GM20000 (cell line): ENCODE measurements at places on chromosomes 5 and 9.
A peak's percentile ranks its signal among the peaks of the same experiment; 100 is the strongest.

DNA sequence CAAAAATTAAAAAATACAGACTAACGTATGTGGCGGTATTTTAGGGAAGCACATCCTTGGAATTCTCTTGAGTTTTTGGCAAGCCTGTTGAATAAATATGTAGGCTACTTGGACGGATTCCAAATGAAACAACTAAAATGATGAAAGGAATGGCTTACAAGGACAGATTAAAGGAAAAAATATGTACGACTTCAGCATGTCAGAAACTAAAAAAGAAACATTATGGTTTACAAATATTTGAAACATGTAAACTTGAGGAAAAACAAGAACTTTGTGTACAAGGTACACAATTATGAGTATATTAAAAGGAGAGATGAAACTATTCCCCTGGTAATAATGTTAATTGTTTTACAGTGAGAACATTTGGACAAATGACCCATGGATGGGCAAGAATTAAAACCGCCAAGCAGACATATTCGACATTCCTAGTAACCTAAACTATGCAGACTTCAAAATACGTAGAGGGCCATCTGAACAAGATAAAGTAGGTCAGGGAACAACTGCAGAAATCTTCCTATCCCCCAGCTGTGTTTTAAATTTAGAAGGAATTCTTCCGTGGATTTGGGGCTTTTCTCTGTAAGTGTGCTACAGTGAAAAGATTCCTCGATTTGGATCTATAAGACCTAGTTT is 12.5 kb downstream of the EDIL3 start:
- no peak for DNase-seq

GRCh38 chr5:14465116-14465515 is 116.5 kb upstream of the OTULINL start:
- DNase-seq: no peak

GRCh38 chr9:3862561-3862960 is 336.8 kb upstream of the RFX3 start:
- DNase-seq: no peak

DNA sequence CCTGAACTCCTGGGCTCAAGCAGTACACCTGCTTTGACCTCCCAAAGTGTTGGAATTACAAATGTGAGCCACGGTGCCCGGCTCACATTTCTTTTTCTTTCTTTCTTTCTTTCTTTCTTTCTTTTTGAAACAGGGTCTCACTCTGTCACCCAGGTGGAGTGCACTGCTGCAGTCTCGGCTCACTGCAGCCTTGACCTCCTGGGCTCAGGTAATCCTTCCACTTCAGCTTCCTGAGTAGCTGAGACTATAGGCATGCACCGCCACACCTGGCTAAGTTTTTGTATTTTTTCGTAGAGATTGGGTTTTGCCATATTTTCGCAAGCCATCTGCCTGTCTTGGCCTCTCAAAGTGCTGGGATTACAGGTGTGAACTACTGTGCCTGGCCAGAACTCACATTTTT is 183.7 kb downstream of the CCDC171 start:
- DNase-seq: no peak

GRCh38 chr5:21070858-21071257 is 1082.9 kb upstream of the CDH18 start:
- DNase-seq: no peak

DNA sequence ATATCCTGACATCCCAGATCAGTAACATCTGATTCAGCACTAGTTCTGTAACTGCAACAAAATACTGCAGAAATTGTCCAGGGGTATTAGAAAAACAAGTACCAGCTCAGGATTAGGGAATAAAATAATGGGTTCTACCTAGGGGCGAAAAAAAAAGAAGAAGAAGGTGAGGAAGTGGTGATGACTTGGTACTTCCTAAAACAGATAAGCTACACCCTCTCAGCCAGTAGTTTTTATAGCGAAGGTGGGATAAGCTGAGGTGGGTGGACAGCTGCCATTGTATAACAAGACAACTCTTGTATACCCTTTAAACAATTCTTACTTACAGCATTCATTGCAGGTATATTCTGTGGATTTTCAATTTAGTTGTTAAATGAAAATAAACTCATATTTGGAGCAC is 19.1 kb downstream of the RAPGEF6 start:
- DNase-seq: no peak

DNA sequence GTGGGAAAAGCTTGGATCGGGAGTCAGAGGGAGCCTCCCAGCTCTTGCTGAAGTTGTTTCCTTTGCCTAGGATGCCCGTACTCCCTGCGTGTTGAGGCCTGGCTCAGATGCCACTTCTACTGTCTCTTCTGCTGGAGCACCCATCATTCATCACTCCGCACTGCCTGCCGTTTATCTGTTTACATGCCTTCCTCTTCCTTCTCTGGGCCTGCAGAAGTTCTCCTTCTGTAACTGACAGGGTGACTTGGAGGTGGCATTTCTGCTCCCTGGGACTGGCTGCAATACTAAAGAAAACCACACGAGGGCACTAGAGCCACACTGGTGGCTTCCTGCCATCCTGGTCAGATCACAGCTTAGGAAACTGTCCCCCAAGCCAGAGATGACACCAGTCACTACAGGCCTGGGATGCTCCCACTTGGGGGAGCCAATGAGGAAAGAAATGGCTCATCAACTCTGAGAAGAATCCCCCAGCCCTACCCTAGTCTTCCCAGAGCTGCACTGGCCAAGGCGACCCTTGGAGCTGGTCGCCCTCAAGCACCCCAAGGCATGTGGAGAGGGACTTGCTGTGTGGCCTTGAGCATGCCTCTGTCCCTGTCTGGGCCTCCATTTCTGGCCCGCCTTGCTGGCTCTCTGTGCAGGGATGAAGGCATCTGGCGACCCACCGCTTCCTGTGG is 9.7 kb upstream of the SLC25A51 start:
- DNase-seq: peak; percentile 83

DNA sequence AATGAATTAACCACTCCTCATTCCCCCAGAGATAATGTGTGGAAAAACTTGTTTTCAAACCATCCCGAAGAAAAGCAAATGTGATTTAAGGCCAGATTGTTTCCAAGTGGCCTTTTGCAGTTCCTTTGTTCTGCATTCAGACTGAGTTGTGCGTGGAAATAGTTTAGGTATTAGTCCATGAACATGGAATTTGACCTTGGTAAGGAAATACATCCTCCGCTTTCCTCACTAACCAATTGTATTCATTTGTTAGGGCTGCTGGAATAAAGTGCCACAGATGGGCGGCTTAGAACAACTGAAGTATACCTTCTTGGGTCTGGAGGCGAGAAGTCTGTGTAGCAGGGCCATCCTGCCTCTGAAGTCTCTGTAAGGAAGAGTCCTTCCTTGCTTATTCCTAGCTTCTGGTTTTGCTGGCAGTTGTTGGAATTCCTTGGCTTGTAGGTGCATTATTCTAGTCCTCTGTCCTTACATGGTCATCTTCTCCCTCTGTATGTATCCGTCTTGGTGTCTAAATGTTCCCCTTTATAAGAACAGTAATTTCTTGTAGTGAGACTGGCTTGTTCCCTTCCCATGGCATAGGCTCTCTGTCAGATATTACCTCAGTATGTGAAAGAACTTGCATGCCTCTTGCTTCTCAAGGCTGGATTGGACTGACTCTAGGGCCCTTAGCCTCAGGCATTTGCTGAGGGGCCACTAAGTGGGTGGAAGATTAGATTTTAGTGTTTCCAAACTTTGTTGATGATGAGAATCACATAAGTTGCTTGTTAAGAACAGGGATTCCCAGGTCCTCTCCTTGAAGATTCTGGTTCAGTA is 53.9 kb downstream of the RAI14 start:
- no peak for DNase-seq

DNA sequence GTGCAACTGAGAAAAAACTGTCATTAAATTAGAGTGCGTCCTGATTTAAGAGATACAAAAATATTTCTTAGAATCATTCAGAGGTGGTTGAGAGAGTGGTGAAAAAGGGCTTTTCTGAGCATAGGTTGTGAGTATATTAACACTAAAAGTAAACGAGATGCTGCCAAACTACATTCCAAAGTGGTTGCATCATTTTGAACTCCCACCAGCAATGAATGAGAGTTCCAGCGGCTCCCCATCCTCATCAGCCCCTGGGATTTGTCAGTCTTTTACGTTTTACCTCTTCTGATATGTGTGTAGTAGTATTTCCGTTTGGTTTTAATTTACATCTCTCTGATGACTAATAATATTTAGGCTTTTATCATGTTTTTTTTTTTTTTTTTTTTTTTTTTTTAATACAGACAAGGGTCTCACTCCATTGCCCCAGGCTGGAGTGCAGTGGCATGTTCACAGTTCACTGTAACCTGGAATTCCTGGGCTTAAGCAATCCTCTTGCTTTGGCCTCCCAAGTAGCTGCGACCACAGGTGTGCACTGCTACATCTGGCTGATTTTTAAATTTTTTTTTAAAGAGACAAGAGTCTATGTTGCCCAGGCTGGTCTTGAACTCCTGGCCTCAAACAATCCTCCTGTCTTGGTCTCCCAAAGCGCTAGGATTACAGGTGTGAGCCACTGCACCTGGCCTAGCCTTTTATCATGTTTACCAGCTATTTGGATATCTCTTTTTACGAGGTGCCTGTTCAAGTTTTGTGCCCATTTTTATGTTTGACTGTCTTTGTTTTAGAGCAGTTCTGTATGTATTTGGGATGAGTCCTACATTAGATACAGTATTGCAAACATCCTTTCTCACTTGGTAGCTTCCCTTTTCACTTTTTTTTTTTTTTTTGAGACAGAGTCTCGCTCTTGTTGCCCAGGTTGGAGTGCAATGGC is 17.0 kb downstream of the PRRT1B start:
- no peak for DNase-seq

GRCh38 chr9:126144603-126145456 is 181.8 kb upstream of the MVB12B start:
- DNase-seq: no peak

- DNase-seq: no peak
Observed at GRCh38 chr9:74293479-74293878, 203.7 kb upstream of the RORB start.

DNA sequence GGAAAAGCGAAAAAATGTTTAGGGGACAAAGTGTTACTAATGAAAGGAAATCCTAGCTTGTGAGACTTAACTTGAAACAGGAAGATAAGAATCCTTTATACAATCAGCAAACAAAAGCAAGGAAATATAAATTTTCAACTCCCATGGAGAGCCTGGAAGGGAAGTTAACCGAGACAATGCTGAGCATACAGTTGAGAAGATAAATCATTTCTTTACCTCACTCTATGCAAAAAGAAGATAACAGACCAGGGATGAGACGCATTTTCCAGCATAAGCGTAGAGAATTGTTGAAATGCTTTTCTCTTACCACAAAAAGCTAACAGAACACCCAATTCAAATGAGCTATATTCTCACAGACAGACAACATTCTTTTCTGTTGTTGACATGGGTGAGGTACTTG is 309.6 kb downstream of the CWC27 start:
- DNase-seq: no peak

- DNase-seq: no peak
Observed at GRCh38 chr9:68648164-68648563, 56.9 kb upstream of the PIP5K1B start.

GRCh38 chr9:136634904-136635303 is 27.8 kb upstream of the EGFL7 start:
- DNase-seq: no peak

- DNase-seq: no peak
Observed at GRCh38 chr5:142737179-142737578, 33.0 kb upstream of the ARHGAP26 start.

DNA sequence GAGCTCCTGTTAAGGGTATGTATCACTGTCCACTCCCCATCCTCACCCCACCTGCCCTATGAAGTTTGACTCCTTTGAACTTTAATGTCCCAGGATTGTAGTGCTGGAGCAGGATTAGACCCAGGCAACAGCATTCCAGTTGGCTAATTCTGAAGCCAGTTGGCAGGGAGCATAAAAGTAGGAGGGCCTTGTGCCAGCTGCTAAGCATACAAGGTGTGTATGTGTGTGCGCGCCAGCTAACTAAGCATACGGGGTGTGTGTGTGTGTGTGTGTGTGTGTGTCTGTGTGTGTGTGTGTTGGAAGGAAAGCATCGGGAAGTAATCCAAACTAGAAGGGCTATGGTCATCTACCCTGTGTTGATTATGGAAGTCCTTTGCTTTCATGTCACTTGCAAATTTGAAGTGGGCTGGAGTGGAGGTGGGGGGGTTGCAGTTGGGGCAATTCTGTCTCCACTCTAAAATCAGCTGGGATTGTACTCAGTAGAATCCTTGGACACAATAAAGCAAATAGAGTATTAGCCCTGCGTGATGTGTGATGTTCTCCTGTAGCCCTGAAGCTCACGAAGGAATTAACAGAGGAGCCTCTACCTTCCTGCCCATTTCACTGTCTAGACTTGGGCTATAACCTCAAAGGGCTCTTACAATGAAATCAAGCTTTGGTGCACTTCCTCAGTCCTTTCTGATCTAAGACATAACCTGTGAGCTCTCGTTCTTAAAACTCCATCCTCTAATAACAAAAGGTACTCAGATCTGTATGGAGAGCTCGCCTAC is 26.9 kb downstream of the HMGCR start:
- DNase-seq: no peak

DNA sequence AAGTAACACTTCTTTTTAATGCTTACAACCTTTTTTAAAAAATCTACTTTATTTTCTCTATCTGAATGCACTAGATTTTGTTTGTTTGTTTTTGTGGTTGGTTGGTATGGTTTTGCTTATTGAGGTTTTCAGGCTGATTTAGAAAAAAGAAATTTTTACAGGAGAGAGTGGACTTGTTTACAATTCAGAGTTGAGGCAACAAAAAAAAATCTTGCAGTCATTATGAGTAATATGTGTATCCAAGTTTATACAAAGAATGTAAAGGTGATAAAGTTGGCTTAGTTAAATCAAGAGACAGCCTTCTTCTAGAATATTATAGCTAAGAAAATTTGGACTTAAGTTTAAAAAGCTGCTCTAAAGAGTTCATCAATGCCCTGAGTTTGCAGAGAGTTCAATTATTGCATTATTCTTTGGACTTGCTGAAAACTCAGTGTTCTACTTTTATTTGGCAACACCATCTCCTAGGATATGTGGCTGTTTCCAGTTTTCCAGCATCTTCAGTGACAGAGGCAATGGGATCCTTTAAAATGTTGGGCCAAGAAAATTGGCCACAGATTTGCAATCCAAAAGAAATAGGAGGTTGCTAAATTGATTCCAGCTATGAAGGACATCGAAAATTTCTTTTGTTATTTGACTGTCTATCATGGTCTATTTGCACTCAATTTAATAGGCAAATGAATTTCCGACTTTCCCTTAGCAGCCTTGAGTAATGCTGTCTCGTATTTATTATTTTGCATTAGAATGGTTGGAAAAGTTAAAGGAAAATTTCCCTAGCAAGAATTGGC is 10.7 kb downstream of the STK32A start:
- no peak for DNase-seq
